Breast epithelium (tissue), 4 donors: ENCODE measurements at places on chromosomes 13 and 19.

DNA sequence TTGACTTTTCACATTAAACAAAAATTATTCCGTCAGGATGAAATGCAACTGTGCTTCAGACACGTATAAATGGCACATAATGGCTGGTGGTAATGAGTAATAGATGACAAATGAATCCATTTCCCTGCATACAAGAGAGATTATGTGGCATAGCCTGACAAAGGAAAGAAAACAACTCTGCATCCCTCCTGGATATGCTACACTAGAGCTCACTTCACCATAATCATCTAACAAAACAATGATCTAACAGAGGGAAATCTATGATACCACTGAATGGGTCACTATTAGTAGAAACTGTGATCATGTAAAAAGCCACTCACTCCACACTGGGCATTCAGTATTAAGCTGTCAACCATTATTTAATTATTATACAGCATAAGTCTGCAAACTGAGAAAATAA, 1498.4 kb downstream of the EFNB2 start:
- DNase-seq = no peak

GRCh38 chr13:110802260-110802659, 88.8 kb downstream of the ING1 start:
- DNase-seq = no peak

GRCh38 chr19:48807590-48808308, 3.1 kb downstream of the BCAT2 start:
- DNase-seq = no peak

GRCh38 chr13:99805361-99805760, 166.2 kb downstream of the ZIC5 start:
- no peak for DNase-seq

GRCh38 chr13:69418319-69418718, 689.3 kb upstream of the ATXN8OS start:
- no peak for DNase-seq

DNA sequence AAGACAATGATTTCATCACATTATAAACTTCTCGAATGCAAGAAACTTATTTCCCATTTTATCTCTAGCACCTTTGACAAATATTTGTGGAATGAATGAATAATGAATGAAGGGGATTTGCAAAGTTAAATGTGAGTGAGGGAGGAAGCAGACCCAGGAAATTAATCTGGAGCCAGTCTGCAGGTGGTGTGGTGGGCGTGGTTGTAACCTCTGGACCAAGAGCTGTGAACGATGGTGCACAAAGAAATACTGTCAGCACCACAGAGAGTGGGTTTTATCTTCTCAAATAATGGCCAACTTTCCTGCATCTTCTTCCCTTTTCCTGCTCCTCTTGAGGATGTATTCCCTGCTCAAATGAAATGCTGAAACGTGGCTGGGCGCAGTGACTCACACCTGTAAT, 11.0 kb upstream of the ZNF792 start:
- no peak for DNase-seq

GRCh38 chr13:28426381-28426780, 68.5 kb downstream of the FLT1 start:
- no peak for DNase-seq

DNA sequence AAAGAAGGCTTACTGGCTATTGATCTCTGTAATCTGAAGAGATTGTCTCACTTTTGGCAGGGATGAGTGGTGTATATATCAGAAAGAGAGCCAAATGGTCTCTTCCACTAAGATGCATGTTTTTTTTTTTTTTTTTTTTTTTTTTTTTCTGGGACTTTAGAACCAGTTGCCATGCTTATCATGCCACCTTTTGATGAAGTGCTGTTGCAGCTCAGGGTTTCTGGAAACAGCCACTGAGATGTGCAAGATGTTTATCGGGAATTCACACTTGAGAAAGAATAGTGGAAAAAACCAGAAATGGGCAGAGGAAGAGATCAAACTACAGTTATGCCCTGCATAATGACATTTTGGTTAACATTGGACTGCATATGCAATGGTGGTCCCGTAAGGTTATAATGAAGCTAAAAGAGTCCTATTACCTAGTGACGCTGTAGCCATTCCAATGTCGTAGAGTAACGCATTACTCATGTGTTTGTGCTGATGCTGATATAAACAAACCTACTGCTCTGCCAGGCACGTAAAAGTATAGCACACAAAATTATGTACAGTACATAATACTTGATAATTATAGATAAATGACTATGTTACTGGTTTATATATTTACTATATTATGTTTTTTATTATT, 121.0 kb downstream of the KLF5 start:
- no peak for DNase-seq

- no peak for DNase-seq
Observed at GRCh38 chr13:100546713-100547405, 41.7 kb downstream of the GGACT start.

- DNase-seq = no peak
Observed at GRCh38 chr19:17797424-17798201, 2.7 kb downstream of the B3GNT3 start.

GRCh38 chr13:37364007-37364406, 234.6 kb downstream of the POSTN start:
- no peak for DNase-seq

DNA sequence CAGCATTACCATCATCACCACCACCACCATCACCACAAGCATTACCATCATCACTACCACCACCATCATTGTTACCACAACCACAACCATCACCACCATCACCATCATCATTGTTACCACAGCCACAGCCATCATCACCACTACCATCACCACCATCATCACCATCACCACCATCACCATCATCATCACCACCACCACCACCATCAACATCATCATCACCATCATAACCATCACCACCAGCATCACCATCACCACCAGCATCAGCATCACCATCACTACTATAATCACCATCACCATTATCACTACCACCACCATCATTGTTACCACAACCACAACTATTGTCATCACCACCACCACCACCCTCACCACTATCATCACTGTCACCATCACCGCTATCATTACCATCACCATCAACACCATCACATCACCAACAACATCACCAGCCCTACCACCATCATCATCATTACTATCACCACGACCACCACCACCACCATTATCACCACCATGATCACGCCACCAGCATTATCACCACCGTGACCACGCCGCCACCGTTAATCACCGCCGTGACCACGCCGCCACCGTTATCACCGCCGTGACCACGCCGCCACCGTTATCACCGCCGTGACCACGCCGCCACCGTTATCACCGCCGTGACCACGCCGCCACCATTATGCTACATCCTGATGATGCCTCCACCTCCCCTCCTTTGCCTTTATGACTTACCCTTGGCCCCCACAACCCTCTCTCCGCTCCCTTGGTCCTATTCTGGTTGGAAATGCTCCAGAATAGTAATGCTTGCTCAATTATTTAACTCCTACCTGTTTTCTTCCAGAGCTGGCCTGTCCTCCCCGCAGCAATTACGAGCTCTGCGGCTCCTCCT, 10.0 kb upstream of the FXYD3 start:
- no peak for DNase-seq

DNA sequence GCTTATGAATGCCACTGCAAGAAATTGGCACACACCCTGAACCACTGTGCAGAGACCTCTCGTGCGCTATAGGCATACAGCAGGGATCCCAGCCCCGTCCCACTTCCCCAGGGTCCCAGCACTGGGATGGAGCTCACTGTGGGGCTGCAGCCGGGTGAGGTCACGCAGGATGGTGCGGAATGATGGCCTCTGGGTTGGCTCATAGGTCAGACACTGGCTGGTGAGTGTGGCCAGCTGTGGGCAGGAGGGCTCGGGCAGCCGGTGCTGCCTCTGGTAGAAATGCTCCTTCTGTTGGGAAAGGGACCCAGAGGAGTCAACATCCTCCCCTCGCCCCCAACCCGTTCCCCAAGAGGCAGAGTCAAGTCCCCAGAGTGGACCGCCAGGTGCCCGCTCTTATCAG, 17.0 kb upstream of the ICAM3 start:
- DNase-seq = no peak

DNA sequence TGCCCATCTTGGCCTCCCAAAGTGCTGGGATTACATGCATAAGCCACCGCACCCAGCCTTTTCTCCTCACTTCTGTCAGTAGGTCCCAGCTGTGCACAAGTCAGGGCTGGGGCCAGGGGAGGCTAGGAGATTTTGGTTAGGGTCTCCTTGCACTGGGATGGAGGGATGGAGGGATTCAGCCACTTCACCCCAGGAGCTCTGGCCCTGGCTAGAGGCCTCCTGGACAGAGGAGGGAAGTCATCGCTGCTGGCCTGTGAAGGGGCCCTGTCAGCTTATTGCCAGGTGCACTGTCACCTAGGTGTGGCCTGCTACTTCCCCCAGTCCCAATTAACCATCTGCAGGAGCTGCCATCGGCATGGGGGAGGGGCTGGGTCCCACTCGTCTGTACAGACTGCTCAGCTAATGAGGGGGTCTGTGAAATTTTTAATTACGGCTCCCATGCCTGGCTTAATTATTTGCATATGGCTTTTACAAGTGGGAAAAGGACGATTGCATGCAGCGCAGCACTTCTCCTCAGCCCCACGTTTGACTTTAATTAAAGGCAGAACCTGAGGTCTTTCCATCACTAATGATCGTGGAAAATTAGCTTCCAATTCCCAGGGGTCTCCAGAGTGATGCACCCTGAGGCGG, 52.4 kb downstream of the CHST8 start:
- DNase-seq = no peak
